ENCODE measurements at places on chromosomes 6 and 20. TPM values are rescaled to one million over a fixed set of nuclear protein-coding genes. Genes with fewer than 3 reads are reported as not detected.
A peak's percentile ranks its signal among the peaks of the same experiment; 100 is the strongest.

DNA sequence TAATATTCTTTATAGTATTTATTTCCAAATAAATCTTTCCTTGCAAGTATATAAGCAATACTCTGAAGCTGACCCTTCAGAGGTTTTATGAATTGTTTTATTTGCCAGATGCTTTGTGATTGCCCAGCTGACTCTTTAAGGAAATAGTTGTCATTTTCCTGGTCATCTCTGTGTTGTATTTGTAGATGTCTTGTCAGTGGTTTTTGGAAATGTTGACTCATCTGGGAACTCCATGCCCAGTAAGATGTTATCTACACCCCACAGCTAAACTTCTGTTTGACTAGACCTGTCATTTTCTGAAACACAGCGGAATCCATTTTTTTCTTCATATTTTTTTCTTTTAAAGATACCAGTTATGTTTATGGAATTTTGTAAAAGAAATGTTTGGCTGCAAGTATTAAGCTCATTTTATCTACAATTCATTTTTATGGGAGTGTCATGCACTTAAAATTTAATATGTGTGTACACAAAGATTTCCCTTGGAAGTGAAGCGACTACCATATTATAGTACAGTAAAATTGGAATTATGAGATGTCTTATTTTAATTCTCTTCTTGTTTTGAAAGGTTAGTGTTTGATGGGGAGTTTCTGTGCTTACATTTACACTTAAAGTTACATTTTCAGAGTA is 491.0 kb downstream of the NKAIN2 start:
- DNase-seq, result no peak
- H3K36me3 ChIP-seq, result no peaks in the 10 kb centered on the region
- H3K4me1 ChIP-seq, result no peaks in the 10 kb centered on the region
- H3K27ac ChIP-seq, result no peak overlapping the region

GRCh38 chr6:90003941-90004340 is 109.7 kb downstream of the GJA10 start:
- peak overlapping the region; percentile 19 for H3K4me3 ChIP-seq
- H3K36me3 ChIP-seq, result no peaks in the 10 kb centered on the region
- peak overlapping the region; percentile 92 for H3K27ac ChIP-seq
- no peak for DNase-seq
- no peaks in the 10 kb centered on the region for H3K4me1 ChIP-seq

- H3K27me3 ChIP-seq, result no peaks in the 10 kb centered on the region
- peak overlapping the region; percentile 90 for H3K27ac ChIP-seq
- H3K4me1 ChIP-seq, result peaks cover 21% of the 10 kb centered on the region
Measured at GRCh38 chr20:25057234-25058050, 497 bp downstream of the ACSS1 start.

- H3K36me3 ChIP-seq, result no peaks in the 10 kb centered on the region
- H3K27ac ChIP-seq, result no peak overlapping the region
- no peaks in the 10 kb centered on the region for H3K27me3 ChIP-seq
- peak; percentile 58 for DNase-seq
- no peaks in the 10 kb centered on the region for H3K4me1 ChIP-seq
Measured at GRCh38 chr20:25249198-25249931, 1.5 kb downstream of the PYGB start.

DNA sequence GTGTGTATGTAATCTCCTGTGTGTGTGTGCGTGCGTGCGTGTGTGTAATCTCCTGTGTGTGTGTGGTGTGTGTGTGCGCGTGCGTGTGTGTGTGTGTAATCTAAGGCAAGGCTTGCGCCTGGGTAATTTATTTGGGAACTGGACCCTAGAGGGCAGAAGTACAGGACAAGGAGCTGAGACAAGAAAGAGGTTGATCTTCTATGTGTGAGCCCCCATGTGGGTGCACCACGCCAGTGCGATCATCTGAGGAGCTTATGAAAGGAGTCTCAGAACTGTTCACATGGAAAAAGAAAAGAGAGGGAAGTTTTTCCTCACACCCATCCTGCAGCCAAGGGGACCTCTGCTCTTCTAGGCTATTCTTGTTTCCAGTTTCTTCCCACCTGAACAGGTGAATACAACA is 220.1 kb upstream of the GGTLC1 start:
- no peak overlapping the region for H3K27ac ChIP-seq
- no peaks in the 10 kb centered on the region for H3K4me1 ChIP-seq
- DNase-seq, result no peak
- no peaks in the 10 kb centered on the region for H3K36me3 ChIP-seq
- no peak overlapping the region for H3K4me3 ChIP-seq

GRCh38 chr20:58160451-58161061 is 67.9 kb downstream of the ANKRD60 start:
- DNase-seq, result no peak
- H3K27me3 ChIP-seq, result no peaks in the 10 kb centered on the region
- no peak overlapping the region for H3K27ac ChIP-seq
- no peaks in the 10 kb centered on the region for H3K36me3 ChIP-seq
- H3K4me1 ChIP-seq, result no peaks in the 10 kb centered on the region

DNA sequence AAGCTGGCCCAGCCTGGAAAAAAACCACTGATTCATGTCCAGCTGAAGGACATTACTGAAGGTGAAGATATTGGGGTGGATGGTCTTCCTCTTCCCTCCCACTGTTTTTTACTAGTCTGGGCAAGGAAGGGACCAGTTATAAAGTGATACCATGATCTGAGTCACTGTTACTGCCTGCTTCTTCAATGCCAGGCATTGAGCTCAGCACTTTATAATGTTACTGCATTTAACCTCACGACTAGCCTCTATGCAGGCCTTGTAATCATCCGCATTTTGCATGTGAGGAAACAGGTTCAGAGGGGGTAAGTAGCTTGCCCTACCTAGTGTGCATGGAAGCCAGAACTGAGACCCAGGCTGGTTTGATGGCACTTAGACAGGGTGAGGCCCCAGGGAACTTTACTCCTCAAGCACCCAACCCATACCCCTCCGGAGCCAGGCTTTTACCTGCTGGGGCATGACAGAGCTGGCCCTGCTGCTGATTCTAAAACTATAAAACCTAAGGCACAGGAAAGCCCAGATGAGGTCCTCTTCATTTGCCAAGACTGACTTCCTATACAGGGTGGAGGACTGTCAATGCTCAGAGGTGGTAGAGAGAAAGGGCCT is 11.0 kb upstream of the KCNK5 start:
- H3K36me3 ChIP-seq, result no peaks in the 10 kb centered on the region
- no peak overlapping the region for H3K27ac ChIP-seq
- H3K4me3 ChIP-seq, result no peak overlapping the region
- DNase-seq, result no peak
- H3K4me1 ChIP-seq, result no peaks in the 10 kb centered on the region

DNA sequence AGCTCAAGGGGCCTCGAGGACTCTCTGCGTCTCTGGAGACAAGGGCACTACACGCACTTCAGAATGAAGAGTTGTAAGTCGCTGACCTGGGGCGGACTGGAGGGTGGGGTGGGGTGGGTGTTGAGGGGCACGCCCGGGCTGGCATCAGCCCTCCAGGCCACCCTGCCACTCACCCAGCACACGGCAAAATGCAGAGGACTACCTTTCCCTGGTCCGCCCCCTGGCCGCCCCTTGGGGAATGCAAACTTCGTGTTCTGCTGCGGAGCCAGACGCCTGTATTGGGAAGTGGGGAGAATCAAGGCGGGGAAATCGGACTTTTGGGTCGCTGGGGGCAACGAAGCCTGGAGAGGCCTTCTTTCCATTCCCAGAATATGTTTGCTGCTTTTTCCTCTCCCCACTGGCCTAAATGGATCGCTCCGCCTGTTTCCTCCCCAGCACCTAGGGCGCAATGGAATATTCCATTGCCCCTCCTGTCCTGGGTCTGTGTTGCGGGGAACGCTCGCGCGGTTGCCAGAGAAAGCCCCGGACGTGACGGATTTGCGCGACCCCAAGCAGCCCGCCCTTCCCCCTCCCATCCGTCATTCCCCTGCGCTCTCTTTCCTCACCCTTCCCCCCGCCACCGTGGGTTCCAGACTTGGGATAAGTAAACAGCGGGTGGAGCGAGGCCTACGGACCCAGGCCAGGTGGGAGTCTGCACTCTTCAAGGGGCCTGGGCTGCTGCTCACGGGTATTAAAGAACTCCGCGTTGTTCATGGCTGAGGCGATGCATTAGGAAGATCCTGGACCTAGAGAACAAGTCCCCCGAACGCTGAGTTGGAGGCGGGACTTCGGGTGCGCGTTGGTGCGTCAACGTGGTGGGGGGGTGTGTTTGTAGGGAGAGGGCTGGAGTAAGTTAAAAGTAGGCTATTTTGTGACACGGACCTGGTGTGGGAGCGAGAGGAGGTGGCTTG is at the start of gene PPT2:
Gene PPT2 (plus strand): TSS at position 578 of the 950 bp plus-strand sequence. CDS start 454 bp downstream, outside the sequence.
- peaks cover 11% of the 10 kb centered on the region for H3K4me1 ChIP-seq
- no peaks in the 10 kb centered on the region for H3K36me3 ChIP-seq
- DNase-seq, result peak; percentile 84
- no peaks in the 10 kb centered on the region for H3K27me3 ChIP-seq

- H3K27ac ChIP-seq, result peak overlapping the region; percentile 99
- no peaks in the 10 kb centered on the region for H3K36me3 ChIP-seq
- peak overlapping the region; percentile 96 for H3K4me3 ChIP-seq
- H3K27me3 ChIP-seq, result no peaks in the 10 kb centered on the region
Measured at GRCh38 chr6:149316108-149316727, 1.3 kb upstream of the TAB2 start.

DNA sequence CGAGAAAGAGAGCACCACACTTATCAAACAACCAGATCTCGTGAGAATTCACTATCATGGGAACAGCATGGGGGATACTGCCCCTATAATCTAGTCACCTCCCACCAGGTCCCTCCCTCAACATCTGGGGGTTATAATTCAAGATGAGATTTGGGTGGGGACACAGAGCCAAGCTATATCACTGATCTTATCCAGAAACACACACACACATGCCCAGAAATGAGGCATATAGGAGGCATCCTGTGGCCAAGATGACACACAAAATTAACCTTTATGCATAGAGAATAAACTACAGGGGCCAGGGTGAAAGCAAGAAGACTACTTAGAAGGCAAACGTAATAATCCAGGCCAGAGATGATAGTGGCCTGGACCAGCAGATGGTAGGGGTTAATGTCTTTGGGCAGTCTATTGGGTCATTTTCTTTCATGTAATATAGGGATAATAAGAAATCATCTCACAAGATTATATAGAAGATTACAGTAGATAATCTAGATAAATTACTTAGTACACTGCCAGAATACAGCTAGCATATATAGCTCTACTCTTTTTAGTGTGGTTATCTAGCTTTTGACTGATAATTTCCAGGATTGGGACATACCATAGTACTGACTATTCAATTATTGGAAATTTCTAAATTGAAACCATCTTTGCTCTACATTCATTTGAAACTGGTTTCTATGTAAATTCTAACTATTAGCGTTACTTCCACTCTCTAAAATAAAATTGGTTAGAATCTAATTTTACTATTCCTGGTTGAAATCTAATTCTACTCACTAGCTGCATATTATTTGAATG is 20.0 kb downstream of the RNF144B start:
- H3K4me3 ChIP-seq, result no peak overlapping the region
- no peak for DNase-seq
- H3K36me3 ChIP-seq, result no peaks in the 10 kb centered on the region
- no peaks in the 10 kb centered on the region for H3K4me1 ChIP-seq

GRCh38 chr6:80133020-80133419 is 26.5 kb downstream of the BCKDHB start:
- peak; percentile 52 for DNase-seq
- no peak overlapping the region for H3K27ac ChIP-seq
- no peaks in the 10 kb centered on the region for H3K27me3 ChIP-seq
- no peak overlapping the region for H3K4me3 ChIP-seq
- H3K36me3 ChIP-seq, result no peaks in the 10 kb centered on the region
- no peaks in the 10 kb centered on the region for H3K4me1 ChIP-seq

DNA sequence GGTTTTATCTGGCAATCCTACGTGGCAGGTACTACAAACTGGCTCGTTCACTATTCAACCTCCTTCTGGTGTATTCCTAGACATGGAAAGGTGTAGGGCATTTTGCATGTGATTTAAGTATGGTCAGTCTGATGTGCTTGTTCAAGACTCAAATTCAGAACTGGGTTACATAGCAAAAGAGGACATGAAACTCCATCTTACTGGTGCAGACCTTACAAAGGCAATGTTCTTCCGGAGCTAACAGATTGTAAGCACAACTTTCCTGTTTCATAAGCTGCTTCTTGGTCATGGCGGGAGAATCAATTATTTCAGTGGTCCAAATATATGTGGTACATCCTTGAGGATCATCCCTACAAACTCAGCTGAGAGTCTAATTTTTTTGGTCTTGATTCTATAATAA is 703.4 kb downstream of the EPM2A start:
- H3K4me1 ChIP-seq, result no peaks in the 10 kb centered on the region
- H3K36me3 ChIP-seq, result no peaks in the 10 kb centered on the region
- no peak overlapping the region for H3K4me3 ChIP-seq

GRCh38 chr6:39300739-39301138 is 13.5 kb downstream of the KCNK17 start:
- H3K27me3 ChIP-seq, result no peaks in the 10 kb centered on the region
- H3K4me1 ChIP-seq, result no peaks in the 10 kb centered on the region
- no peak for DNase-seq
- H3K27ac ChIP-seq, result no peak overlapping the region
- no peaks in the 10 kb centered on the region for H3K36me3 ChIP-seq

COX4I2 gene
- total RNA-seq, result not detected

- no peaks in the 10 kb centered on the region for H3K36me3 ChIP-seq
- no peaks in the 10 kb centered on the region for H3K4me1 ChIP-seq
- no peak overlapping the region for H3K27ac ChIP-seq
- no peaks in the 10 kb centered on the region for H3K27me3 ChIP-seq
- no peak overlapping the region for H3K4me3 ChIP-seq
- DNase-seq, result no peak
Measured at GRCh38 chr6:127162836-127163235, 44.4 kb downstream of the RSPO3 start.

DNA sequence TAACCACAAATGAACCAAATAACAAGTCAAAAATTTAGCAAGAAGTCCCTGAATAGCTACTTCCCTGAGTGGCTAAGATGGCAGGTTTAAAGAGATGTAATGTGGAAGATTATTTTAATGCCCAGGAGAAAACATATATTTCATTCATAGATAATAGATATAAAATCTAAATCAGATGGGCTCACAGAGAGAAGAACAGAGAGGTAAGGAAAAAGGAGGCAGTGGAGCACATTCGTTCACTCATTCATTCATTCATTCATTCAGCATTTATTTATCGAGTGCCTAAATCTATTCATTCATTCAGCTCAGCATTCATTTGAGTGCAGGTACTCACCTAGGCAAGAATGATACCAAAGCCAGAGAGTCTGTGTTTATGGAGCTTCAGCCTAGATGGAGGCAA is 32.1 kb upstream of the IYD start:
- no peaks in the 10 kb centered on the region for H3K4me1 ChIP-seq
- no peaks in the 10 kb centered on the region for H3K27me3 ChIP-seq
- H3K27ac ChIP-seq, result peak overlapping the region; percentile 32
- no peak for DNase-seq
- no peaks in the 10 kb centered on the region for H3K36me3 ChIP-seq
